Activated CD8-positive, alpha-beta memory T cell treated with anti-CD3 and anti-CD28 coated beads for 1 hour (primary cell): ENCODE measurements at places on chromosomes 5 and 9.

DNA sequence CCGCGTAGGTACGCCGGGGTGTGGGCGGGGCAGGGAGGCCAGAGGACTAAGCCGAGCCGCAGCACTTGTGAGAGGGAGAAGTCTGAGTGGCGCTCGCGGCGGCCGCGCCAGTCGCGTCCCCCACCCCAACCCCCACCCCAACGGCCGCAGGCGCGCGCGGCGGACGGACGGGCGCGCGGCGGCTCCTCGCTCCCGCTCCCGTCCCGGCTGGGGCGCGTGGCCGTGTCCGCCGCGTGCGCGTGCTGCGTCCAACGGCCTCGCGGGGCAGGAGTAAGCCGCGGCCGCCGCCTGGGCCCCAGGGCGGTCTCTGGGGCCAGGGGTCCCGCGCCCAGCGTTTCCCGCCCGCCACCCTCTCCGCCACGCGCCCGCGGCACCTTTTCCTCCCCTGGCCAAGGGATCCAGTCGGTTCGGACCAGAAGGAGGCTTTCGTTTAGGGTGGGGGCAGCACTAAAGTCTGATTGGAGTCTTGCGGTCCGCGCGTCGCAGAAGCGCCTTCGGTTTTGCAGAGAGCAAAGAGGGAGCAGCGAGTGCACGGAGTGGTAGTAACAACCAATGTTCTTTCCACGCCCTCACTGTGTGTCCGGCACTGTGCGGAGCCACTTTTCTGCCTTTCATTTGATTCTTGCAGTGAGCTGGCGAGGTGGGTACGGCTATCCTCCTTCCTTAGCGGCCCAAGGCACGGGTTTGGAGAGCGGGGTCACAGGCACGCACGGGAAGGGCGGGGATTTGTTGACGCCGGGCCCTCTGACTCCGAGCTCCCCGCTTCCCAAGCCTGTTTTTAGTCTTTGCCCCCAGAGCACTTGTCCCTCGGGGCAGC, 483 bp downstream of the G3BP1 start:
- no peak for DNase-seq

GRCh38 chr5:154370813-154371212, 75.0 kb upstream of the SAP30L start:
- DNase-seq, result no peak

- DNase-seq, result no peak
Observed at GRCh38 chr9:114592356-114592755, 4.8 kb downstream of the ATP6V1G1 start.

- peak; percentile 49 for DNase-seq
Observed at GRCh38 chr9:136644593-136645351, 17.9 kb upstream of the EGFL7 start.

DNA sequence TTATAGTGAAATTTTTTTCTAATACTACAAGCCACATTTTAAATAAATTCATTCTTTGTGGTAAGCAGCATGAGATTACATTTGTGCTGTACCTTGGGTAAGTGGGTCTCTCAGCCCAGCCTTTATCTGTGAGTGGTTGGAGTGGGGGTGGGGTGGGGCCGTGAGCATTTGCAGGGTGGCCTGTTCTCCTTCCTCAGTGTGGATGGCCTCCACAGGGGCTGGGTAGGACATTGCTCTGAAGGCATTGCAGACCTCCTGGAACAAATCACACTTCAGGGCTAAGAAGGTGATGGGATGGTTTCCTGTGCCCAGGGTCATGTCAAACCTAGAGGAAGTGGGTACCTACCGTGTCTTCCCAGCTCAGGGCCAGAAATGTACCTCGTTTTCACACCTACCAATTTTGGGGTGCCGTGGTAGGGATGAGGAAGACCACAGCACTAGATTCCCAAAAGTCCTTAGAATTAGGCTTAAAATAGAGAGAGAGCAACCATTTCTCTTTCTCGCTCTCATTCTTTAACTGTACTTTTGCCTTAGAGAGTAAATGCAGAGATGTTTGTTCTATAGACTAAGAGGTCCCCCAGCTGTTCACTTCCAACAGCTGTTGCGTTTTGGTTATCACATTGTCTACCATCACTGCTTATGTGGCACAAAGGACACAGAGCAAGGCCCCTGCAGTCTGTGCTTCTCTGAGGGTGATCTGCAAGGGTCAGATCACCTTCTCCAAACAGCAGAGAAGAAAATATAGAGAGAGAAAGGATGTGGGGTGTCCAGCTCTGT, 83.4 kb upstream of the CTSL start:
- no peak for DNase-seq
